Hematopoietic multipotent progenitor cell treated with erythropoietin and hydrocortisone succinate and interleukin-3 and kit ligand, for 6 days (in vitro differentiated cells): ENCODE measurements at places on chromosomes 2 and 18.

DNA sequence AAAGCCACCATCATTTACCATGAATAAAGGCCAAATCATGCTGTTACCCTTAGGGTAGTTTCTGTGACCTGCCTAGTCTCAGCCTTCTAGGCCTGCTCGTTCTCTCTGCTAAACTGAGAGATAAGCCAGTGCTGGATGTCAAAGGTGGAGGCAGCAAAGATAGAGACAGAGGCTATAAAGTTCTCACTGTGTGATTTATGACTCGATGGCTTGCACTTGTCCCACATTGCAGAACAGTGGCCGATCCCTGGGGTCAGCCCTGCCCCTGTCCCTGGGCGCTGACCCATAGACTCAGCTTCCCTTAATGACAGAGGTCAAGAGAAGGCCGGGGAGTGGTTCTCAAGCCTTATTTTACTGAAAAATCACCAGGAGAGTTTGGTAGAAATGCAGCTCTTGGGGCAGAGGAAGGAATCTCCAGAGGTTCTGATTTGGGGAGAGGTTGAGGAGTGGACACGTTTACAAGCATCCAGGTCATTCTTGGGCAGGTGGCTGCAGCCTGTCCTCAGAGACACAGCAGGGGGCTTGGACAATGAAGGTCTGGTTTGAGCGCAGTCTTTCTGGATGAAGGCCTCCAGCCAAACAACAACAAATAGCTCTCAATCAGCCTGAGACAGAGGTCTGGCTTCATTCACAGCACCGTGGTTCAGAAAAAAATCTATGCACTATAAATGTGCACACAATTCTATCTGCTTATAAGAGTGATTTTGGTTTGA, 143.5 kb downstream of the ACKR3 start:
- DNase-seq, result no peak

DNA sequence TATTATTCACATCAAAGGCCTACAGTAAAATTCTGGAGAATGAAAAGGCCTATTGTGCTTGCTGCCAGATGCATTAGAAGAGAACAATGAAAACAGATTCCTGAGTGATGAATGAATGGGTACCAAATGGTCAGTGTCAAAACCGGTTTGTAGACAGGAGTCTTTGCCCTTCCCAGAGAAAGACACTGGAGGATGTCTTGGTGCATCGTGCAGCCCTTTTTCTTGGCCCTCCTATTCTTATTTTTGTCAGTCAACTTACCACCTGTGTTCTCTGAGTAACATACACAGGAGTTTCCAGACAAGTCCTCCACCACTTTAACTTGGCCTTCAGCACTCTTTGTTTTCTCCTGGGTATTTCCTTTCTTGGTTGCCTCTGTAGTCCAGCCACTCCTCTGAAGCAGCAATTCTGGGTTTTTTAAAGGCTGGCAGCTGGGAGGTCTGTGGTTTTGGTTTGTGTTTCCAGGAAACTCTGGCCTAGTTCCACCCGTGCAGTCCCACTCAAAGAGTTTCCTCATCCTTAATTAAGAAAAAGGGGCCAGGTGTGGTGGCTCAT, 29.4 kb downstream of the PSTPIP2 start:
- peak; percentile 76 for DNase-seq

DNA sequence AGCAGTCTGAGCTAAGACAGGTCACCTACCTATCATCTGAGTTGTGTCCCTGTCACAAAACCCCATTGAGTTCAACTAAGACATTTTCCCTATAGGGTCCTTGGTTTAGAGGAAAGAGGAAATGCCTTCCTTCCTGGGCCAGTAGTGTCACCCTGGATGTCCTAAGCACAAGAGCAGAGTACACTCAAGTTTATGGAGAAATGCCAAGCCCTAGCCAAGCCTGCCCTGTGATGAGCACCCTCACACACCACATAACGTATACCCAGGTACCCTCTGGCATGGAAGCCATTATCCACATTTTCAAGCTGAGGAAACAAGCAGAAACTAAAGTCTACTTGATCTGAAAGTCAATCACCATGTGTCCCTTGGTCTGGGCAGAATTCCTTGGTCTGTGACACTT, 37.3 kb downstream of the SUCLG1 start:
- DNase-seq, result no peak

DNA sequence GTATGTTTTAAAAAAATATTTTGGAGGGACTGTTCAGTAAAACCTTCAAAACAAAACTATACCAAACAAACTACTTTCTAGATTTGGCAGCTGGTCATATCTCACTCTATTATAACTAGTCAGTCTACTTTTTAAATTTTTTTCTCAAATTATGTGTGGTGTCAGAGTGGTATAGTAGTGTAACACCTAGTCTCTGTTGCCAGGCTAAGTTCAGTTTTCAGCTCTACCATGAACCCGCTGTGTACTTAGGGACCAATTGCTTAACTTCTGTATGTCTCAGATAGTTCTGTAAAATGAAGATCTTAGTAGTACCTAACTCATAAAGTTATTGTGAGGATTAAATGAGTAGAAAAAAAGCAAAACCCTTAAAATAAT, 54.3 kb downstream of the GPD2 start:
- DNase-seq, result no peak

DNA sequence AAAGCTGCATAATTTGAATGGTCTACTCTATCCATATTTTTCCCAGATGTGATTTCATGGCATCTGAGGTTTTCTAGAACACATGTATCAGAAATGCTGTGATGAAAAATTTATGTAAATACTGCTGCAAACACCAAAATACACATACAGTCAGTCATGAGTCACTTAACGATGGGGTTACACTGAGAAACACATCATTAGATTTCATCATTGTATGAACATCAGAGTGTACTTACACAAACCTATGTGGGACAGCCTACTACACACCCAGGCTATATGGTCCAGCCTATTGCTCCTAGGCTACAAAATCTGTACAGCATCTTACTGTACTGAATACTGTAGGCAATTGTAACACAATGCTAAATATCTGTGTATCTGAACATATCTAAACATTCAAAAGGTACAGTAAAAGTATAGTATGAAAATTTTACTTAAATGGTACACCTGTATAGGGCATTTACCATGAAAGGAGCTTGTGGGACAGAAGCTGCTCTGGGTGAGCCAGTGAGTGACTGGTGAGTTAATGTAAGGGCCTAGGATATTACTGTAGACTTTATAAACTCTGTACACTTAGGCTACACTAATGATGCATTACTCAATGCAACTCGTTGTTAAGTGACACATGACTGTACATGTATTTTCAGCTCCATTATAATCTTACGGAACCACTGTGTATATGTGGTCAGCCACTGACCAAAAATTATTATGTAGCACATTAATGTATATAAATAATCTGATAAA, 33.5 kb downstream of the PNO1 start:
- no peak for DNase-seq

DNA sequence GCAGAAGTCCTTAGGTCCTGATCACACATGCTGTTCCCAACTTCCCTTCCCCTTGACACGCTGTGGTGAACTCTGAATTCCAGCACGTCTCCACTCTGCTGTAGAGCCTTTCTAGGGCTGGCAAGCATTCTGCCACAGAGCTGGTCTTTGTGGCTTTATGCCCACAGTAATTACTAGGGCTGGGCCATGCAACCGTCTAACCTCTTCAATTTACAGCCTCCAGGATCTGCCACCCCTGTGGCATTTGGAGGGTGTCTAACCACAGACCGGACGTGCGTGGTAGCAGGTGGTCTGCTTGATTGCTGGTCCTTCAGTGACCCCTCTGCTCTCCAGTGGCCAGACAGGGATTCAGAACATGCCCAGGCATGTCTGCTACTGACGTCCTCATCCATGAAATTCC, 43.1 kb upstream of the TGFA start:
- peak; percentile 10 for DNase-seq

DNA sequence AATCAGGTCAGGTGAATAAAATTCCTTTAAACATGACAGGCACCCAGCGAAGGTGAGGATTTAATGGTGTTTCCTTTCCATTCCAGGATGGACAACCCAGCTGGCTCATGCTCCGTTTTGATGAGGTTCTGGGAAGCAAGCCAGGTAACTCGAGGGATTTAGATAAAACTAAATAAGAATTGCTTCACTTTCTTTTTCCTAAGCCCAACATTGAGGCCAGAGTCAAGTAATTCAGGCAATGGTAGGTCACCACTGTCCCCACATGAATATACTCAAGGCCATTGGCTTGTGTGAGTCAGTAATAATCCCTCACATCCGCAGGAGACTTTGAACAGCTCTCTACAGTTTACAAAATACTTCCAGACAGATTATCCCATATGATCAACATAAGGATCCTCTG, 16.2 kb upstream of the LRATD1 start:
- no peak for DNase-seq

DNA sequence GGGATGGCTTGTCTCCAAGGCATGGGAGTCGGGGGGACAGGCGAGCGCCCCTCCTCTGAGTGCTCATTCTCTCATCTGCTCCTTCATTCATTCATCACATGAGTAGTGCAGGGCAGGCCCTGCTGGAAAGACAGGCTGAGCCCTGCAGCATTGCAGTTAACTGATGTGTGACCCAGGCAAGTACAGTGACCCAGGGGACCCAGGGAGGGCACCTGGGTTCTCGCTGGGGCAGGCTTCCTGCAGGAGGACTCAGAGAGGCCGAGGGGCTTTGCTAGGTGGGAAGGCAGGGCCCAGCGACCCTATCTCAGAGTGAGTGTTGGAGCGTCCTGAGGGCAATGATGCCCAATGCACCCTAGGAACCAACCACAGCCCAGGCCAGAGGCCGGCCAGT, 30.6 kb downstream of the HJURP start:
- DNase-seq, result no peak

DNA sequence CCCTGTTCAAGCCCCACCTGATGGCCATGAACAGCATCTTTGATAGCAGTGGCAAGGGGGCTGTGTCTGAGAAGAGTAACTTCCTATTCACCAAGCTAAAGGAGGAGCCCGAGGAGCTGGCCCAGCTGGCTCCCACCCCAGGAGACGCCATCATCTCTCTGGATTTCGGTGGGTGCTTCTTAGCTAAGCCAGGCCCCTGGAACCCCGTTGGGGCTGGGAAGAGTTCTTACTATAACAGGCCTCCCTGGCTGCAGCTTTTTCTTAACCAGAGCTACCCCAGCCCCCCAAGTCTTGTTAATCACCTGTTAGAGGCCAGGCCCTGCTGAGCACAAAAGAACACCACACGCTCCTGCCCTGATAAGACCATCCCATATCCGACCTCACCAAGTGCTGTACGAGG, 79.4 kb downstream of the EPAS1 start:
- no peak for DNase-seq

DNA sequence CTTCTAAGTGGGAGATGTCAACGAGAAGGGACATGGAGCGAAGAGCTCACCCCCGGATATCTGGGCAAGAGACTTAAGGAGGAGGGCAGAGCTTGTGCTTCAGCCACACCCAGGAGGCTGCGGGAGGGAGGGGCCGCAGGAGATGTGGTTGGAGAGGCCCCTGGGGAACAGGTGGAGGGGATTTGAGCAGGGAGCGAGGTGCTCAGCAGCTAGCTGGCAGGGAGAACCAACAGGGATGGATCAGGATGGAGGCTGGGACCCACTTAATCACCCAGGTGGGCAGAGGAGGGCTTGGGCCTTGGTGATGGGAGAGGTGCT, 78.3 kb downstream of the MBP start:
- peak; percentile 53 for DNase-seq

GRCh38 chr2:241629762-241630435, 7.1 kb downstream of the THAP4 start:
- DNase-seq, result no peak

GRCh38 chr2:7269106-7269643, 352.0 kb downstream of the RNF144A start:
- no peak for DNase-seq

GRCh38 chr2:122864728-122865127, 1109.3 kb downstream of the TSN start:
- DNase-seq, result no peak

DNA sequence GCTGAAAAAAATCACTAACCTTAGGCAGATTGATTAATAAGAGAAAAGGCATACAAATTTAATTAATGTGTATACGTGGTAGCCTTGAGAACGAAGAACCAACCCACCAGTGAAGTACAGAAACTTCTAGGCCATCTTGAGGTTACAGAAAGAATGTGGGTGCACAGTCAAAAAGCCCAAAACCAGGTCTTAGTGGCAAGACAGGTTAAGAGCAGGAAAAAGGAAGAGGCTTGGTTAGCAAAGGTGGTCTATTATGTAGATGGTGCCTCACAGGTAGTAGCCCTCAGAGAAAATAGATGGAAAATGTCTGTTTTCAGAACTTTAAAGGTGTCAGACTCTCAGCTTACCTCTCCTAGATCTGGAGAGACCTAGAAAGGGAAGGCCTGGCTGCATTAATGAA, 22.0 kb upstream of the SLC35G4 start:
- DNase-seq, result no peak

- no peak for DNase-seq
These were observed 787.2 kb downstream of the TDRD15 start for GRCh38 chr2:21910832-21911507.

DNA sequence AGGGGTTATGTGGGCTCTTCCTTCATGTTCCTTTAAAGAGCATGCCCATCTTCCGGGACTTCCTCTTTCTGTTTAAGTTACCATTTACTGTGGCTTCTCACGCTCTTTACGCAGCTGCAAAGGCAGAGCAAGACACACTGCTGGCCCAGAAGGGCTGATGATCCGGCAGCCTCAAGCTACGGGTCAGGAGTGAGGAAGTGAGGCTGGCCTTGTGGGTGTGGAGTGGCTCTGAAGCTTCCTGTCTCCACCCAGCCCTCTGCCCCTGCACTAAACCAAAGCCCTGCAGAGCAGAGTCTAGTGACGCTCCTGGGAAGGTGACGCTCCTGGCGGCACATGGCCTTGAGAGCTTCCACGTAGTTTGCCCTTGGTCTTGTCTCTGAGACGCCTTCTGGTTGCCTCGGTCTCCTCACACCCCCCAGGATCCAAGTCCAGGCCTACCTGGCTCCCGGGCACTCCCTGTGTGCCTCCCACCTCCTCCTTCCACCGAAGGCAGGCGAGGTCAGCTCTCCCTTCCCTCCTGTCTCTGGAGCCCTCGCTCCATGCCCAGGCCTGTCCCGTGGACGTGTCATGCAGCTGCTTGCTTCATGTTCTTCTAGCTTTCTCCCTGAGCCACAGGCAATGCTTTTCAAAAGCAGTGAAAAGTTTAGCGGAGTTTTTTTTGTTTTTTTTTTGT, 50.3 kb downstream of the ARL4C start:
- peak; percentile 77 for DNase-seq

- DNase-seq, result no peak
These were observed 61.5 kb downstream of the FARP2 start for GRCh38 chr2:241417626-241418025.

GRCh38 chr2:62884514-62884913, 166.1 kb upstream of the OTX1 start:
- peak; percentile 8 for DNase-seq

DNA sequence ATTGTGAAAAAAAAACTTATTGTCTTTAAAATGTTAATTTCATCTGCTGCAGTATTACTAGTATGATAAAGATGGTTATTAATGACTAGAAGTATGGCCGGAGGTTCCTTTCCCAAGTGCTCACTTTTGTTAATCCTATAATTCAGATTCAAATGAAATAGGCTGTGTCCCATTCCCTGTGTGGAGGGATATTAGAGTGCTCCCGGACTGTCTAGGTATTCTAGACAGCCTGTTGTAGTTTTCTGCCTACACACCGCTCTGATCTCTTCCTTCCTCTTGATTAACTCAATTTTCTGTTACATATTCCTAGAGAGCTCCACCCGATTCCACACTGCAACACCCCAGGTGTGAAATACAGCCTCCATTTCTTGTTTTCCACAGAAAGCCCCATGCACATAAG, 15.4 kb upstream of the DSC3 start:
- no peak for DNase-seq
